Activated CD4-positive, alpha-beta T cell treated with anti-CD3 and anti-CD28 coated beads, Interleukin-2, amount 50 U/mL, for 4 hours (primary cell): ENCODE measurements at places on chromosomes 2 and 18.

- DNase-seq: no peak
Measured at GRCh38 chr2:128442053-128442751, 123.5 kb upstream of the HS6ST1 start.

DNA sequence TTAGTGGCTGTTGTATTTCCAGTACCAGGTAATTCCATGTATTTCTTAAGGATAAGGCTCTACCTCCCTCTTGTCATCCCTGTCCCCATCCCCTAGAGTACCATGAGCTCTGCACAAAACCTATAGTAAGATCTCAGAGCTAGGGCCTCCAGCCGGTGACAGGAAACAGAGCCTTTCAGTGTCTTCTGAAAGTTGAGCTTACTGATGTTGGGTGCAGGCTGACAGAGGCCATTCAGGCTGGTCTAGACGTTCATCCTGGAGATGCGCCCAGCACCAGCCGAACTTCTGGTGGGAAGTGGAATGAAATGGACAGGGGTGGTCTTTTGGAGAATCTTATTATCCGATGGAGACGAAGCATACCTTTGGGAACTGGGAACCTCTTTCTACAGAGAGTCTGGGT is 16.7 kb upstream of the LYPD6B start:
- no peak for DNase-seq

DNA sequence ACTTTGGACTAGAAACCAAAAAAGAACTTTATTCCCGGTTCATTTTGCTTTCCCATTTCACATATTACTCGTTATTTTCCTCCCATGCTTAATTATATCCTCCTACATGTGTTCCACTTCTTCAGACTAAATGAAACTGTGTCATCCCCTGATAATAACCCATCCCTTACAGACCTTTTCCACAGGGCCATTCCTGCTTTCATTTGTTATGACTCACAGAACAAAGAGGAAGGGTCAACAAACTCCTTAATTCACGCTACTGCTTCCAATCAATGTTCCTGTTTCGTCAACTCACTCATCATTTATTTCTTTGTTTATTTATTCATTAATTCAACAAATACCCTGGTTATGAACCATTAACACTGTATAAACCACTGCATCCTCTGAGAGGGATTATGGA is 104.5 kb downstream of the ZEB2 start:
- no peak for DNase-seq

DNA sequence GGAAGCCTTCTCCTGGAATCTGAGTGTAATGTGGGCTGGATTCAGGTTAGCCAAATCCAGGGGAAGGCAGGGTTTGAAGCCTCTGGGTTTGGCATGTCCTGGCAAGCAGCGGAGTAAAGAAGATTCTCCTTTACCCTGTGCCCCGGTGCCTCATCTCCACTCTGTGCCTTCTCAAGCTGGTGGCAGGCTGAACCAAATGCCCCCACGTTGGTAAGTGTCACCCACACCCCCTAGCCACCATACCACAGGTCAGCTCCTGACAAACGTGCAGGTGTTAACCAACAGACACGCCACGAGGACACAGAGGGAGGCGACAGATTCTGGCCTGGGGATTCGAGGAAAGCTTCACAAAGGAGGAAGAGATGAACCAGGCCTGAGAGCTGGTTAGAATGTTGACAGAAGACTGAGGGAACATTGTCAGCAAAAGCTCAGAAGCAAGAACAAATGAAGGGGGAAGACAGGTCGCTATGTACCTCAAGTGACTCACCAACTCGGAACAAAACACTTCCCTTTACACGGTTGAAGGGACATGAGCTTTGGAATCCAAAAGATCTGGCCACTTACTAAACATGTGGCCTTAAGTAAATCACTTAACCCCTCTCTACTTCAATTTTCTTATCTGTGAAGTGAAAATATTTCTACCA is 85.2 kb upstream of the LCLAT1 start:
- DNase-seq: no peak

DNA sequence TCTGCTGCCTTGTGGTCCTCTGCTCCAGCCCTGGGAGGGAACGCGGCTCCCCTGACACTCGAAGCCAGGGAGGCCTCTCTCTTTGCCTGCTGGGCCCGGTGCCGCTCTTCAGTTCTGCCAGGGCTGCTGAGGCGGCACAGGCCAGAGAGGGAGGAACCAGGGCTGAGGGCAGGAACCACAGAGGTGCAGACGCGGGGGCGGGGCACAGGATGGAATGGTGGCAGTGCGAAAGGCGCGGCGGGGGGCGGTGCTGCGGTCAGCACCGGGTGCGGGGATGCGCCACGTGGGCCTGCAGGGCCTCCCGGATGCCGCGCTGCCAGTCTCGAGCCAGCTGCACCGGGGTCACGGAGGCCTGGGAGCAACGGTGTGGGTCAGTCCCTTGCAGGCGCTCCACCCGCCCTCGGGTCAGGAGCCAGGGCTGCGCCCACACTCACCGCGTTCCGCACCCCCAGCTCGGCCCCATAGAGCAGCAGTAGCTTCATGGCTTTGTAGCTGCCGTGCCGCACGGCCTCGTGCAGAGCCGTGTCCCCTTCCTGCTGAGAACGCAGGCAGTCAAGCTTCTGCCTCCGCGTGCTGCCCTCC is 4.4 kb downstream of the ANKRD23 start:
- peak; percentile 70 for DNase-seq

DNA sequence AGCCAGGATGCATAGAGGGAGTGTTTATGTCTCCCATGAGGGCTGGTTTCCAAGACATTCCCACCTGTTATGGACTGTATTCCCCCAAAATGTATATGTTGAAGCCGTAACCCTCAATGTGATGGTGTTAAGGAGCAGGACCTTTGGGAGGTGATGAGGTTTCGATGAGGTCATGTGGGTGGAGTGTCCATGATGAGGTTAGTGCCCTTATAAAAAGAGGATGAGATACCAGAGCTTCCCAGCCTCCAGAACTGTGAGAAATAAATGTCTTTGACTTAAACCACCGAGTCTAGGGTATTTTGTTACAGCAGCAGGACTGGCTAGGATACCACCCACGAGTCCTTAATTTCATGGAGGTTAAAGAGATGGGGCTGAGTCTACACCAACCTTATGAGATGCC is 22.6 kb upstream of the EPAS1 start:
- DNase-seq: no peak

GRCh38 chr2:118823633-118824032 is 23.8 kb downstream of the EN1 start:
- no peak for DNase-seq

DNA sequence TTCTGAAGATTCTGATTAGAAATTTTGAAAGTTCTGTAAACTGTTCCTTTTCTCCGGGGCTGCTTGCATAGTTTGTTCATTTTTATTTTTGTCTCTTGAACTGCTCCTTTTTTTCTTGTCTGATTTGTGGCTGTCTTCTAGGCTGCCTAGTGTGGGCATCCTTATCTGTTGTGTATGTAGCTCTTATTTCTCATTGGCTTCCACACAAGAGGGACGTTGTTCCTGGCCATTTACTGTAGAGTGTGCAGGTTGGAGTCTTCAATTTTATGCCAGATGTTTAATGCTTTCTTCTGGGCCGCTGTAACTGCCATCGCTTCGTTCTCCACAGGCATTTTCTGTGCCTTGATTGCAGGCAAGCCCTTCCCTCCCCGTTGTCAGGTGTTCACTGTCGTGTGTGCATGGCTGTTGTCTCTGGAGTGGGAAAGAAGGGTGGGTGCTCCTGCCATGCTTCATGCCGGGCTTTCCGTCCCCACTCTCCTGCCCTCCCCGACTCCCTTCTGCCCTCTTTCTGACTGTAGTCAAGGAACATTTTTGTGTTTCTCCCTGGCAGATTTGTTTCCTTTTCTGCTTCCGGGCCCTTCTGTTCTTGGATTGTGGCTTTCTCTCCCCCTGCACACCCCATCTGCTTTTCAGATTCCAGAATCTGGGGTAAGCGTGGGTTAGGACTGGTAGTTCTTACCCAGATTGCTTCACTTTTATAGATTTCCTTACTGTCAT is 15.5 kb downstream of the CEP192 start:
- DNase-seq: no peak

GRCh38 chr2:60780721-60781120 is 24.7 kb downstream of the PAPOLG start:
- no peak for DNase-seq

DNA sequence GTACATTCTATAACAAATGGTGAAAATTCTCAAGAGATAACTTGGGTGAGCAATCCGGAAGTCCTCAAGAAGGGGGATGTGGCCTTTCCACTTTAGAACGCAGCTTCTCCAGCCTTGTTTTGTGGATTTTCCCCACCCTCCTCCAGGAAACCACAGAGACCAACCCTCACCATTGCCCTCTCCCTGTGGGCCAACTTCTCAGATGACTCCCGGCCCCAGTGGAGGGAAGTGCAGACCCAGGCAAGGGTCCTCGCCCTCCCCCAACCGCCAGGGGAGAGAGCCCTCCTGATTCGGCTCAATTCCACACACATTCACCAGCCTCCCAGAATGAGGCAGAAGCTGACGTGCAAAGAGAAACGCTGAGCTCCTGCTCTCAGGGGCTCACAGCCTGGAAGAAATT is 277.2 kb downstream of the EIPR1 start:
- no peak for DNase-seq

- no peak for DNase-seq
Measured at GRCh38 chr18:3722649-3723433, 272.9 kb downstream of the TGIF1 start.

GRCh38 chr2:46921676-46922448 is 6.3 kb upstream of the MCFD2 start:
- no peak for DNase-seq

DNA sequence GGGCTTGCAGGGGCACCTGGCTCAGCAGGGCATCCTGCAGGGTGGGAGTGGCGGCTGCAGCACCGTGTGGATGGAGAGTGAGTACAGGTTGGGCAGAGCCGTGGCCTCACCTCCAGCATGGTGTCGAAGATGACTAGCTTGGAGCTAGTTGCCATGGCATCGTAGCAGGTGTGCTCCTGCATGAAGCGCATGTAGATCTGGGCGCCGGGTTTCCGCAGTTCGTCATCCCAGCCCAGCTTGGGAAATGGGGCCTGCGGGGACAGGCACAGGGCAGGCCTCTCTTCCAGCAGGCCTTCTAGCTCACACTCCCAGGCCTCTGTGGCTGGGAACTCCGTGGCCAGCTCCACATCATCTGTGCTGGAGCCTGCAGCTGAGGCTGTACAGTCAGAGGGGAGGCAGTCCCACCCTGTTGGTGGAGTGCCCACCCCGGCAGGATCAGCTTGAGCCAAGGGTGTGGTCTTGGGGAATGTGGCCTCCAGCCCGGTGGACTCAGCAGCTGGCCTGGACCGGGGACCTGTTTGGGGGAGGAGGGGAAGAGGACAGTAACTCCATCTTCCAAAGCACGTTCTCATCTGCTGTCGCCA is 1.6 kb downstream of the PRKAG3 start:
- no peak for DNase-seq

DNA sequence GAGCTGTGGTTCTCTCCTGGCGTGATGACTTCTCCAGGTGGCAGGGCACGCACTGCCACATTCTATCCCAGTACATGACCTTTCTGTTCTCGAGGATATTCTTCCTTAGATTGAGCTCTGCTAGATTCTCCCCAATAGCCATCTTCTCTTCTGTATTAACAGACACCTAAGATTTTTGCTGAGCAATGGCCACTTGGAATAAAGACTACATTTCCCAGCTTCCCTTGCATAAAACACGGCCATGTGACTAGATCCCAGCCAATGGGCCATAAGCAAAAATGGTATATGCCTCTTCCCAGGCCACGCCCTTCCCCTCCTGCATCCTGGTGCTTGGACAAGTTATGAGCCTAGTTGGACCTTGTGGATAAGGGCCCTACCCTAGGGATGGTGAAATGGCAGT is 82.1 kb downstream of the EIF2AK3 start:
- no peak for DNase-seq

DNA sequence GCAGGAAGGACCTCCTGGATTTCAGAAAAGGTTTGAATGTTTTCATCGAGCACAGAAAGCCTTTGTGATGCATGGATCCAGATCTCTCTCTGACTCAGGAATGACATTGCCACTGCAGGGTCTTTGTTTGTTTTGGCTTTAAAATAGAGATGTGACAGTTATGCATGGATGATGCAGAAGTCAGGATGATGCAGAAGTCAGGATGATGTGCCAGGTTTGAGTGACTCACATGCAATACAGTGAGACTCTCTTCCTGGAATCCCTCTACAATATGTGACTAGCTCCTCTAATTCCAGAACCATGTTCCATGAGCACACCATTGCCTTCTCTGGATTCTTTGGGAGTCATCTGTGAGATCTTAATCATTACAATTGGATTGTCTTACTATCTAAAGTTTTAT is 177.9 kb upstream of the RAB6C start:
- no peak for DNase-seq

- no peak for DNase-seq
Measured at GRCh38 chr2:146259816-146260215, 1585.0 kb upstream of the ACVR2A start.

GRCh38 chr18:62585274-62586150 is 62.7 kb downstream of the ZCCHC2 start:
- DNase-seq: peak; percentile 48

- DNase-seq: no peak
Measured at GRCh38 chr2:54681416-54681815, 42.0 kb upstream of the EML6 start.

DNA sequence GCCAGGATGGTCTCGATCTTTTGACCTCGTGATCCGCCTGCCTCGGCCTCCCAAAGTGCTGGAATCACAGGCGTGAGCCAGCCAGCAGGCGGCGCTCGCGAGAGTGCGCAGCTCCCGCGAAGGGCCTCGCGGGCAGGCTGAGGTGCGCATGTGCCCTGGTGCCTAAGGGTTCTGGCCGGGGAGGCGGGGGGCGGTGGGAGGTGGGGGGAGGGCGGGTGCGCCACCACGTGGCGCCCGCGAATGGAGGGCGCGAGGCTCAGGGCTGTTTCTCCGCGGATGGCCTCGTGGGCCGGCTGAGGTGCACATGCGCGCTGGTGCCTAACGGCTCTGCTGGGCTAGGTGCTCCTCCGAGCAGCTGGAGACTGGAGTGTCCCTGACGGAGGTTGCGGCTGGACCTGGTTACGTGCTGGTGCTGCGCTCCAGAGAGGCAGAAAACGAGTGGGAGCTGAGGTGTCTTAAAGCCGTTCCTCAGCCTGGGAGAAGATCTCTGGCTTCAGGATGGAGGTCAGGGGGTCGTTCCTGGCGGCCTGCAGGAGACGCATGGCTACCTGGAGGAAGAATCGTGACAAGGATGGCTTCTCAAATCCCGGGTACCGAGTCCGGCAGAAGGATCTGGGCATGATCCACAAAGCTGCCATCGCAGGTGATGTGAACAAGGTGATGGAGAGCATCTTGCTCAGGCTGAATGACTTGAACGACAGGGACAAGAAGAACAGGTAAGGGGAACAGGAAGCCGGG is at the start of gene ANKRD62:
ANKRD62 (plus strand) TSS at position 324 of the 738 bp plus-strand sequence; CDS start at position 499, 175 bp downstream.
- no peak for DNase-seq

DNA sequence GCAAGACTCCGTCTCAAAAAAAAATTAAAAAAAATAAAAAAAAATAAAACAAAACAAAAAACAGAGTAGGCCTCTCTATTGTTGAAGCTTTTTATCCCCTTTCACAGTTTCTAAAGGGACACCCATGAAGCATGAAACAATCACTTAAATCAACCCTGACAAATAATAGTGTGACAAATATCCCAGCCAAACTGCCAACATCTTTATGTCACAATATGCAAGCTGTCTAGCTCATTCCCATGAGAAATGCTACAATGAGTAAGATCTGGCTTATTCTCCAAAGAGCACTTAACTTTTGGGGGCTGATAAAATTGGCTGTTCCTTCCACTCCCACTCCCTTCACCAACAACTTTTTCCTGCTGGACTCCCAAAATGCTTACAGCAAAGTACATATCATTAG is 21.7 kb upstream of the ABCA12 start:
- DNase-seq: no peak
